GM12864 (cell line): ENCODE measurements at places on chromosomes 6 and 20.

DNA sequence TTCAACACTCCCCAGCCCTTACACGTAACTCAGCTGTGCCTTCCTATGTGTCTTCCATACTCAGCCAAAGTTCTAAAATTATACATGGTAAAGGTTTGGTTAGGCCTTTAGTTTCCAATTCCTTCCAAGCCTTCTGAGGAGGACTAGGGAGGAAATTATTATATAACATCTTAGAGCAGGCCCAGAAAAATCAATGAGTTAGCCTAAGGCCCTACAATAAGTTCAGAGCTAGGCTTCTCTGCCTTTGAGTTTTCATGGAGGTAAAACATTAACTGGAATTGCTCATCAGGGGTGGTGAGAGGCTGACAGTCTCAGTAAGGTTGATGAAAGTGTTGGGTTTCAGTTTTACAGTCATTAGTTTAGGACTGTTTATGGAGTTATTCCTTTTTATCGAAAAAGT is 286.0 kb downstream of the ADGB start:
- no peak for DNase-seq

- no peak for DNase-seq
These were observed 52.7 kb downstream of the TRAF3IP2 start for GRCh38 chr6:111552958-111553357.

GRCh38 chr20:54535746-54536145 is 60.4 kb downstream of the DOK5 start:
- DNase-seq, result no peak

GRCh38 chr6:82861121-82861520 is 204.5 kb downstream of the UBE3D start:
- DNase-seq, result no peak

DNA sequence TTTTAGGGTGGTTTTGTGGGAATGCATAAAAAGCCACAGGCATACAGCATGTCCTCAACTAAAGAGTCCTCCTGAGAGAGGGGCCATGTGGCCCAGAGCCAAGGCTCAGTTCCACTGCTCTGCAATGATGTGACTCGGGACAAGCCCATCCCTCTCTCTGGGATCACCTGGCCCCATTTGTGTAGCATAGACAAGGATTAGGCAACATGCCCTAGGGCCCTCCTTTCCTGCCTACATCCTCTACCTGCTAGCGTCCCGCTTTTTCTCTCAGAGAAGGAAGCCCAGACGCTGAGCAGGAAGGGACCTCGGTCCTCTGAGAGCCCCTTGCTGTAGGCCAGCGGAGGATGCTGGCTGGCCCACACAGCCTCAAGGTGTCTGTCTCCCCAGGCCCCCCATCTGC is 8.8 kb downstream of the TGM2 start:
- no peak for DNase-seq

GRCh38 chr6:151209071-151209831 is 30.5 kb upstream of the AKAP12 start:
- no peak for DNase-seq

GRCh38 chr20:18019068-18019467 is 38.6 kb downstream of the OVOL2 start:
- no peak for DNase-seq
